Brain (organoid and tissue), 16 donors: ENCODE measurements at places on chromosomes 4 and X. TPM values are rescaled to one million over a fixed set of nuclear protein-coding genes. Genes with fewer than 3 reads are reported as not detected.

- no peak for DNase-seq
Measured at GRCh38 chrX:40573763-40574162, 7.0 kb upstream of the ATP6AP2 start.

ATOH1 gene
- not detected for polyA plus RNA-seq

UGT2B10 gene
- not detected for polyA plus RNA-seq

PLK4 gene
- 2.5 TPM for polyA plus RNA-seq

MSANTD1 gene
- polyA plus RNA-seq = 0.51 TPM

PABPC5 gene
- 0.76 TPM for polyA plus RNA-seq

STPG2 gene
- not detected for polyA plus RNA-seq

SSX2 gene
- polyA plus RNA-seq = not detected

- DNase-seq = no peak
Measured at GRCh38 chrX:39750256-39750790, 347.4 kb downstream of the BCOR start.

GRCh38 chrX:21932292-21933002, 8.1 kb upstream of the SMS start:
- peak; percentile 39 for DNase-seq

GRCh38 chr4:8015512-8015911, 75.9 kb upstream of the AFAP1 start:
- DNase-seq = peak; percentile 51

TACR3 gene
- not detected for polyA plus RNA-seq

DNA sequence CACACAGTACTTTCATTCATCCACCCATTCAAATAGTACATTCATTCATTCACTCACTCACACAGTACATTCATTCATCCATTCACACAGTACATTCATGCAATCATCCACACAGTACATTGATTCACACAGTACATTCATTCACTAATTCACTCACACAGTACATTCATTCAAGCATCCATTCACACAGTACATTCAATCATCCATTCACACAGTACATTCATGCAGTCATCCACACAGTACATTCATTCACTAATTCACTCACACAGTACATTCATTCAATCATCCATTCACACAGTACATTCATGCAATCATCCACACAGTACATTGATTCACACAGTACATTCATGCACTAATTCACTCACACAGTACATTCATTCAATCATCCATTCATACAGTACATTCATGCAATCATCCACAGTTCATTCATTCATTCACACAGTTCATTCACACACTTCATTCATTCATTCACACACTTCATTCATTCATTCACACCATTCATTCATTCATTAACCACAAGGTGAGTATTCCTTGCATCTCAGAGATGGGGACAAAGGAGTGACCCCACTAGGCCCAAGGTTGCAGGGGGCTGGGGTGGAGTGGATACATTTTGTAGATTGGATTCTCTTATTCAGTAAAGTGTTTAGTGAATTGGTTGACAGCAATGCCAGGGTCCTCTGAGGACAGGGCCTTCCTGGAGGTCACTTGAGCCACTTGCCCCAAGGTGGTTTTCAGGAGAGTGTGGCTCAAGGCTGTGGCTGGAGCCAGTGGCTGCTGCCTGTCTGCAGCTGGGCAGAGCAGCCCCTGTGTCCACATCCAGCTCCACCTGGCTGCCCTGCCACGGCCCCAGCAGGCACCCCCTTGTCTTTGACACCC, 4.3 kb upstream of the SPON2 start:
- no peak for DNase-seq

- DNase-seq = no peak
Measured at GRCh38 chr4:54683616-54684346, 26.0 kb downstream of the KIT start.

DNA sequence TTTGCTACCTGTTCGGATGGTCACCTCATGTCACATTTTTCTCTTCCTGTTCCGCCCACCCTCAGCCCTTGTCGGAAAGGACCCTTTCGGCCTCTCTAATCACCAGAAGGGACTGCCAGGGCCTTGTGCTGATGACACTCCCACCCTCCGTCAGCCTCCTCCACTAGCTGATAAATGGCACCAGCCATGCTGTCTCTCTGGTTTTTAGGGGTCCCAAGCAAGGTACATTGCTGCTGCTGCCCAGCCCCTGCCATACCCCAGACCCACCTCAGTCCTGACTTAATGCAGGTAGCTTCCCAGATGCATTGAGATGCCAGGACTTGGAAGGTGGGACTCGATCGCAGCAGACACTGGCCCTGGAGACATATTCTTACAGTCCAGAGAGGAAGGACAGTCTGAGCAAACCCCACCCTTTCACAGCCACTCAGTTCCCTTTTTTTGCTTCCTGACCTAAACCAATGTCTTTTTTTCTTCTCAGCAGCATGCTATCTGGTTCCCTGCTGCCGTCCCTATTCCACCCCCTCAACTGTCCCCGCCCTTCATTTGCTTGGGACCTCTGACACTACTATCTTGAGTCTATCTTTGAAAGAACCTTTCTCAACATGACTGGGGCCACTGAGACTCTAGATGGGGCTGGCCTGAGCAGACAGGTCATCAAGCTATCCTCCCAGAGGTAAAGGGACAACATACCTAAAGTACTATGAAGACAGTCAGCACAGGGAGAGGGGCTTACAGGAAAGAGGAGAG, at the start of gene BTK:
TSS of gene BTK (minus strand) at position 397 of the 747 bp plus-strand sequence. CDS start 10,907 bp downstream, outside the sequence.
- no peak for DNase-seq
